ENCODE measurements at places on chromosomes 2 and 18.
A peak's percentile ranks its signal among the peaks of the same experiment; 100 is the strongest.

DNA sequence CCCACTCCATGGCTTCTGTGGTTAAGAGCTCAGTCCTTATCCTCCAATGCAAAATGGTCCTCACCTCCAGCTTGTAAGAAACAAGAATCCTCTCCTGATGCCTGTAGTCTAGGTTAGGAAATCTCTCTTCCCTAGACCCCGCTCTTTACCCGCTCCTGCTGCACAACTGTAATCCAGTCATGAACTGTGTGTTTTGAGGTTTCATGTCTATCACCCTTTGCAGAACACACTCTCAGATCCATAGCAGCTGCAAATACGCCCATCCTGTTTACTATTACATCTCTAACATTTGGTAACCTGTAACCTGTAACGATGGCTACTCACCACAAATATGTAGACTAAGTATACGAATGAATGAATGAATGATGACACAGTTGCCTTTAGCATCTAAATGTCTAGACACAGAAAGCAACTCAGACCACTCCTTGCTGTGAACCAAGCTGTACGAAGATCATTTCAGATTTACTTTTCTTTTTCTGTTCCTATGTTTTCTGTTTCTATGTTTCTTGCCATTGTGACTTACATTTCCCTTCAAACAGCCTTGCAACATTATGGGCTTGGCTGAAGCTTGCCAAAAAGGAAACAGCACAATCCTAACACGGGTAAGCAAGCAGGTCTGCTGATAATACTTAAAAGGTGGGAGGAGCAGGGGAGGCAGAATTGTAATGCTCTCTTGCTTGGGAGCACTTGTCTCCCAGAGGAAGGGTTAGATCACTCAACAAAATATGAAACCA lies 53.7 kb downstream of the EPHA4 start:
- DNase-seq = no peak

DNA sequence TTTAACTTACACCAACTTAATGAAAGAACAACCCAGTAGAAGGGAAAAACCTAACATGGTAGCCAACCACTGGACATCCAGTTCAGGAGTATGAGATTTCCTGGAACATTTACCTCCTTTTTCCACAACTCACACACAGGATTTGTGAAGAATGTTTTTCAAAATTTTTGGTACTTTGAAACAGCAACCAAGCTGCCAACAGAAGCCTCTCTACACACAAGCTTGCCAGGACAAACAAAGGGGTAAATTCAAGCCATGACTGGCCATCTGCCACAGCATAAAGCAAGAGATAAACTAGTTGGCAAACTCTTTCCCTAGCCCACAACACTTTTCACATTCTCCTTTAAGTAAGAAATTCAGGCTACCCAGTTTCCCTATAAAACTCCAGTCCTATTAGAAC lies 21.4 kb downstream of the MGAT4A start:
- DNase-seq = no peak

- DNase-seq = no peak
These were observed 484.4 kb downstream of the CMPK2 start for GRCh38 chr2:6381326-6381725.

GRCh38 chr2:55052129-55053061 lies 2.1 kb upstream of the RTN4 start:
- no peak for DNase-seq

DNA sequence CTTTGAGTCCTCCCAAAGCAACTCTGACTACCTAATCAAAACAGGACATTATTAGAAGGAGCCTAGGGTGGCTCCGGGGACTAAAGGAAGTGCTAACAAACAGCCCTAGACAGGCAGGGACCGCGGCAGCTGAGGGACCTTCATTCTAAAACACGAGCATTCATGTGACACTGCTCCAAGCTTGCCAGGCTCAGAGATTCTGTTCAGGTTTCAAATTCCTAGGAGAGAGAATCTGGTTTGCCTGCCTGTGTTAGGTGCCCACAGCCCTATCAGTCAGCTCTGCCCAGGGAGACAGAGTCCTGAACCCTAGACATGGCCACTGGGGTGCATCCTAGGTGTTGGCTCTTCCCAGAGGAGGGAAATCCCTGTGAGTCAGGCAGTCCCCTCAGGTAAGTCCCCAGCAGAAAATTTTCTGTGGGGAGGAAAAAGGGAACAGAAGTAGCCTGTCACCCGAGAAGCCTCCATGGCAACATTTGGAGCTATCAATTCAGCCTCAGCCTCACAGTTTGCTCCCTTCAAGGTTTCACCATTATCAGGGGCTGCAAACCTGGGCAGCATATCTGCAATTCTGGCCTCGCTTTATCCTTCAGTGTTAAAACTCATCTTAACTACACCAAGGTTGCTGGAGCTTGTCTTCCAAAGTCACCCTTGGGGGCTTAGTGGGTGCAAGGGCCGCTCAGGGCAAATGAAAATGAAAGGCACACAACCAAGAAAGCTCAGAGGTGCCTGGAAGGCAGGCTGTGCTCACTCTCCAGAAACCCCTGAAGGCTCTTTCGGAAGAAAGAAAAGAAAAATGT lies 28.6 kb downstream of the PCBP1 start:
- no peak for DNase-seq

GRCh38 chr18:6881034-6881820 lies 151.7 kb downstream of the ARHGAP28 start:
- DNase-seq = no peak

- no peak for DNase-seq
These were observed 70.0 kb upstream of the NDUFV2 start for GRCh38 chr18:9032519-9032918.

GRCh38 chr18:22132763-22133162 lies 36.6 kb upstream of the GATA6 start:
- no peak for DNase-seq

DNA sequence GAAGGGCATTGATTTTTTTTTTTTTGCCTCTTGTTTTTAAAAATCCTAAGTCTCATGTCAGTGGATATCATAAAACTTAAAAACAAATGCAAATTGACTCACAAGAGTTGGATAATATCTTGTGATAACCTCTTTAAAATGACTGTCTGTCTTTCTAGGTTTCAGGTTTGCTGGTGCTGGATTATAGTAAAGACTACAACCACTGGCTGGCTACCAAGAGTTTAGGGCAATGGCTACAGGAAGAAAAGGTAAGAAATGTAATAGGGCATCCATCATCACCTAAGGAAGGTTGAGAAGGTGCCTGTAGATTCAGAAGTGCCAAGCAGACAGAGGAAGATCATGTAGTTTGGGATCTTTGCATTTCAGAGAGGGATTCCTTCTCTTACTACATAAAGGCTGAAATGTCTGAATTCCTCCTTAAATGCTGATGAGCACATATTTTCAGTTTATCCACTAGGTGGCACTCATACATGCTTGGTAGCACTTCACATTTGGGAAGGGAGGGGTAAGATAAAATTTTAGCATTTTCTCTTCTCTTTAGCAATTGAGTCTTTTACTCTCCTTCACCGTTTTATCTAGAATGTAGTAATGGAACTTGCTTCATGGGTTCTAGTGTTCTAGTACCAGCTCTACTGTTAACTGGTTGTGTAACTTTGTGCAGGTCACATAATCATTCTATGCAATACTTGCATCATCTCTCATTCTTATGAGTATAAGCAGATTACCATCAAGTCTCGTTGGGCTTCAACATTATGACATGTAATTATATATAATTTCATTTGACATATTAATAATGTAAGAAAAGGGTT lies 21.1 kb downstream of the CPS1 start:
- DNase-seq = no peak

- no peak for DNase-seq
These were observed 320.7 kb downstream of the SLC8A1 start for GRCh38 chr2:40131081-40131704.

GRCh38 chr2:147450661-147451510 lies 393.9 kb upstream of the ACVR2A start:
- no peak for DNase-seq

- DNase-seq = no peak
These were observed 5.6 kb downstream of the DSC1 start for GRCh38 chr18:31156821-31157763.

DNA sequence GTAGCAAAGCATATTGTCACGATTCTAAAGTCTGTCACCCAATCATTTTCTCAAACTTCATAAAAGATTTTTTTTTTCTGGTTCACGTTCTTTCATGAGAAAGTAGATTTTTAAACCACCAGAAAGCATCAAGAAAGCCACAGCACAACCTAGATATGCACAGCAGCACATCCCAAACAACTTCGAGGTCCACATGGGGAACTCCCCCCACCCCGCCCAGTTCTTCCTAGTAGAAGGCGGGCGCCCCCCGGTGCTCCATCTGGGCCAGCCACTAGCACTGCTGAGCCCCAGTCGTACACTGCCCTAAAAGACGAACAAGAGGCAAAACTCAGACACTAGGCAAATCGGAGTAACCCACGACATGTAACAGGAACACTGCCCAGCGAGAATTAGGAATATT lies 15.5 kb downstream of the HDLBP start:
- DNase-seq = no peak

GRCh38 chr2:15119722-15120175 lies 441.4 kb downstream of the NBAS start:
- no peak for DNase-seq

- DNase-seq = no peak
These were observed 2.7 kb downstream of the TCF4 start for GRCh38 chr18:55585065-55585919.

DNA sequence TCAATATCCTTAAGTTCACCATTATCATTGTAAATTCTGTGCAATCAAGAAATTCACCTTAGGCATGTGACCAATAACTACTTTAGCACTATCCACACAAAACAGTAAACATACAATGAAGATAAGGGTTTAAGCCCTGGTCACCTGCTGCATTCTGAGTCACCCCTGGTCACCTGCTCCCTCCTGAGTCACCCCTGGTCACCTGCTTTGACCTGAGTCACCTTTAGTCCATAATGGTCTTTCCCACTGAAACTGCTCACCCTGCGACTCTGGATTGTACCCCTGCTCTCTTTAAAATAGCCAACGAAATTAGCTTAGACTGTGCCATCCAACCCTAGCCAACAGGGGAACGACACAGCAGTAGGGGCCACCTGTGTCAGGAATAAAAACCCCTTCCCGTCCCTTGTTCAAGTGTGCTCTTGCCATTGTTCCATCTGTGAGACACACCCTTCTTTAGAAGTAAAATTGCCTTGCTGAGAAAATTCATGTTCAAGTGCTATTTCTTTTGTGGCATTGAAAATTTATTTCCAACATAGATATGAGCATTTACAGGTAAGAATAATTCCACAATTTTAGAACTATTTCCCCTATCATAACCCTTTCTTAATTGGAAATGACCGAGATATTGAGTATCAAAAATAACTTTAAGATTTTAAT lies 902.8 kb downstream of the DSC3 start:
- DNase-seq = no peak

GRCh38 chr18:63823516-63824219 lies 48.5 kb downstream of the SERPINB7 start:
- DNase-seq = no peak

GRCh38 chr2:112836695-112837117 lies at the start of gene IL1B:
IL1B (minus strand) TSS chr2:112836779; CDS start chr2:112836229, 550 bp downstream.
- DNase-seq = no peak

GRCh38 chr2:85852937-85853498 lies 35.8 kb downstream of the ST3GAL5 start:
- DNase-seq = peak; percentile 41

GRCh38 chr2:234716271-234716670 lies 219.4 kb upstream of the ARL4C start:
- DNase-seq = no peak

DNA sequence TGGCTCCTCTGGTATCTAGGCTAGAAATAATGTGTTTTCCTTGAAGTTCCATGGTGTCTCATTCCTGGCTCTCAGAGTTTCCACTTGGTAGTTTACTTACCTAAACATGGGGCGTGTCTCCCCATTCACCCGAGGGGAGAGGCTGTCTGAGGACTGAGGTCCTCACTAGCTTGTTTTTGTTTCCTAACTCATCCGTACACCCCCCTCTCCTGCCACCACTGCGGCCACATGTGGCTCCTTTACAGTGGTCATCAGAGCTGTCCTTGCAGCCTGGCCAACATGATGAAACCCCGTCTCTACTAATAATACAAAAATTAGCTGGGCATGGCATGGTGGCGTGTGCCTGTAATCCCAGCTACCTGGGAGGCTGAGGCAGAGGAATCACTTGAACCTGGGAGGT lies 106.0 kb downstream of the ASAP2 start:
- no peak for DNase-seq

DNA sequence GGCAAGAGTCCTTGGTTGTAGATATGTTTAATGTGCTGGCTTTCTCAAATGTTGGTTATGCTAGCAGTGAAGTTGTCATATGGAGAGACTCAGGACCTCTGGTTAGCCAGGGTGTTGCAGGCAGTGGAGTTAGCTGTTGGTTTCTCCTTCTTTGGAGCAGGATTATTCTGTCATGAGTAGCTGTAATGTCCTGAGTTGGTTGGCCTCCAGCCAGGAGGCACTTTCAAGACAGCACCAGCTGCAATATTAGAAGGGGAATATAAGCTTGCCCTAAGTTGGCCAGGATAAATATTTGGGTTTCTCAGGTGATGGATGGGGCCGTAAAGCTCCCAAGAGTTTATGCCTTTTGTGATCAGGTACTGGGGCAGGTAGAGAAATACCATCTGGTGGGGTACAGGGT lies 65.5 kb downstream of the MSTN start:
- no peak for DNase-seq

DNA sequence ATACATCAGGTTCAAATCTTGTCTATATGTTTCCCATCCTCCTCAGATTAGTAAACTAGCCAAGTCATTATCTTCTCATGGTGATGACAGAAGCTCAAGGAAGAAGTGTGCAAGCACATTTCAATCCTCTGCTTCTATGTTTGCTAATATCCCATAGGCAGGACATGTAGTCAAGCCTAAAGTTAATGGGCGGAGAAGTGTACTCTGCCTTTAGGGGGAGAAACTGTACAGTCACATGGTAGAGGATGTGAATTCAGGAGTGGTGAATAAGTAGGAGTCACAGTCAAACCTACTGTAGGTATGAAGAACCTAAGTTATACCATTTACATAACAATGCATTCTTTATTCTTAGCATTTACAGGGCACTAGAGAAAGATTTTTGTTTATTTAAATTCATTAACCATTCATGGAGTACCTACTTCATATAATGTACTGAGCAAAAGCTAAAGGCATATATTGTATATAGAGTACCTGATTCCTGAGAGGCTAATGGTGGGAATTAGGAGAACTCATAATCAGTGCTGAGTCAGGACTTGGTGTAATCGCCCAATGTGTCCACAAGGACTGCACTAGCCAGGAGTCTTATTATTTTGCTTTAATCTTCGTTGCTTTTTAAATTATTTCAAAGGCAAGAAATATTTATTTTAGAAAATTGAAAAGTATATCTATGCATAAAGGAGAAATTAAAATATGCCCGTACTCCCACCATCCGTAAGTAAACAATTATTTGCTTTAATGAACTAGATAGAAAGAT lies 394.3 kb upstream of the ETAA1 start:
- DNase-seq = no peak

GRCh38 chr18:13455471-13455870 lies 236.9 kb downstream of the LDLRAD4 start:
- no peak for DNase-seq
